ENCODE measurements at places on chromosomes 6 and 20.
A peak's percentile ranks its signal among the peaks of the same experiment; 100 is the strongest.

DNA sequence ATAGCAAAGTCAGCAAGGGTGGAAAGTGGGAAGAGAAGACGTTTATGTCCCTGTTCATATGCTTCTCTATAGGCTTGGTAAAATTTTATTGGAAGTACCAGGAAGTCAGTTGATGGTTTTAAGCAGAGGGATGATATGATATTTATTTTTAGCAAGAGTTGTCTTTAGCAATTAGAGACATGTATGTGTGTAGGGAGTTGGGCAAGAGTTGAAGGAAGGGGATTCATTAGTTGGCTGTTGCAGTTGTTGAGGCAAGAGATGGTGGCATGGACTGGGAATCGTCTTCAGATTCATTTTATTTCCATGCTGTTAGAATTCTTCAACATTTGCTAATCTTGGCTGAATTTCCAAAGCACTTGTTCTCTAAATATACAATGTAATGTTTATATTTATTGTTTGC, 85.6 kb downstream of the QKI start:
- no peak for DNase-seq

DNA sequence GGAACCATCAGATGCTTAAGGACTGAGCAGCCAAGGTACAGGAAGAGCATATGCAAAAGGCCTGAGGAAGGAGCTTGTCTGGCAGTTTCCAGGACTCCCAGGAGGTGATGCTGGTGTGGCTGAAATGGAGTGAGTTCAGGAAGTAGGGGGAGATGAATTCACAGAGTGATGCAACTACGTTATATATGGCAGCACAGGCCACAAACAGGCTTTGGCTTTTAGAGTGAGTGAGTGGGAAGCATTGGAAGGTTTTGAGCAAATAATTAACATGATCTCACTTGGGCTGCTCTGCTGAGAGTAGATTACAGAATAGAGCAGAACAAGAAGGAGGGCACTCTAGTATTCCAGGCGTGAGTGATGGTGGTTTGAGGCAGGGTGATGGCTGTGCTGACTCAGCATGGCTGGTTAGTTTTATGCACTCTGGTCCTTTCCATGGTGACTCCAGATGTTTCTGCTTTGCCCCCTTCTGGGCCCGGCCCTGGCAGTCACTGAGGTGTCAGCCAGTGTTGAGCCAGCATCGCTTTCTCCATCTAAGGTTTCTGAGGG, 6.5 kb downstream of the BTN2A2 start:
- no peak for DNase-seq

- peak; percentile 47 for DNase-seq
These were observed 575 bp upstream of the CNR1 start for GRCh38 chr6:88166493-88167351.

DNA sequence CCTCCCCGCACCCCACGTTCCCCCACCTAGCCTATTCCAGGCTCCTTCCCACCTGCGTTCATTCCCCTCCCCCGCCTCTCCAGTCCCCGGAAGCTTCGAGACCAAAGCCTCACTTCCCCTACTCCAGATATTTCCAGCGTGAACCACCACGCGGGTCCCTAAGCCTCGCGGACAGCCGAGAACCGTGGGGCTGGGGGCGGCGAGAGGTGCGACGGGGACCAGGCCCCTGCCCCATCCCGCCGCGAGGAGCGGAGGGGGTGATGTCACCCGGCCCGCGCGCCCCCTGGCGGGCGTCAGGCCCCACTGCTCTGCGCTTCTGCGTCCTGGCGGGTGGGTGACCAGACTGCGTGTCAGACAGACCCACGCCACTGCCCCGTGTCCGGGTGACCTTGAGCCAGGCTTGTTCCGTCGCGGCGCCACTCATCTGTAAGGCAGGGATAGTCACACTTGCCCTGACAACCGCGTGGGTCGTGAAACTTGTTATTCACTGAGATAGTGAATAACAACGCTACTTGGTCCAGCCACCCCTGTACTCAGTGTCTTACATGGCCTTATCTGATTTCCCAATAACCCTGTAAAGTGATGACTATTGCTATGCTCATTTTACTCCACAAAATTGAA, 9.0 kb upstream of the HSP90AB1 start:
- DNase-seq = peak; percentile 72

GRCh38 chr20:44615876-44616603, 33.7 kb downstream of the PKIG start:
- DNase-seq = no peak

- no peak for DNase-seq
These were observed 112.0 kb downstream of the CDK19 start for GRCh38 chr6:110703010-110703905.

DNA sequence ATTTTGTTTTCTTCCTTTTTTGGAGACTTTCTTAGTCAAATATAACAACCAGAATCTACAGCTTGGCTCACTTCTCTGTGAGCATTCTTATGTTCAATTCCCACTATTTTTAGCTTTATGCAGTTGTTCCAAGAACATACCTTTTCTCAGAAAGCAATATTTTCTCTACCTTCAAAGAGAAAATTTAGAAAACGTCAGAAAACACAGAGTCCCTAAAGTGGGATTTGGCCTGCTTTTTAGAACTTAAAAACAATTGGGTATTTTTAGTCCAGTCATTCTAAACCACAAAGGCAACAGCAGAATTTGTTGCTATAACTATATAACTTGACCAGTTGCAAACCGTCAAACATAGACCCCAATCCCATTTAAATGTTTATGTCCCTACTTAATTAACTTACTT, 133.1 kb downstream of the MOXD1 start:
- DNase-seq = no peak

GRCh38 chr6:81744131-81744530, 8.3 kb downstream of the TENT5A start:
- DNase-seq = no peak

DNA sequence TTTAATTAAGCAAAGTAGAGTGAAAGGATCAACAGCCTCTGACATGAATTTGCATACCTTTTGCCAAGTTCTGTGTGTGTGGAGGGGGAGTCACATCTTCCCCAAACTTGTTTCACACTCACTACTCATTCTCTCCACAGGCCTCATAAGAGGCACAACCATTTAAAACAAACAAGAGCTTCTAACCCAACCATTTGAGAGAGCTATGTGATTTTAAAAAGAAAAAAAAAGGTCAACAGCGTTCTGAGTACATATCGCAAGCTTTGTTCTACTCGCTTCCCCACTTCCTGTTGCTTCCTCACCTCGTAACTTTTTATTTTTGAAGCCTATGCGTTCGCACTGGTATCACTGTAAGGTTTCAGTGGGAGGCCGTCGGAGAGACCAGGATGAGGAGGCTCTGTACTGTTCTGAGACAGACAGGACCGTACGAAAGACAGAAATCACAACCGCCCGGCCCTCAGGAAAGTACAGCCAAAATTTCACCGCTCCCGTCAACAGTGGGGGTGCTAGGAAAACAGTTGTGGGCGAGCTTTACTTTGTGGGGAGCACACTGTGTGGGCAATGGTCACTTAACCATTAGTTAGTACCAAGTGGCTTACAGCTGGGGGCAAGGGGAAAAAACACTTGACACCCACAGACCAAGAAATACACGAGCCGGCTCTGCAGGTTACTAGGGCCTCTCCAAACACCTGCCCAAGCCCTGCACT, 61.3 kb downstream of the TRERF1 start:
- DNase-seq = no peak

GRCh38 chr6:170208651-170209353, 82.1 kb downstream of the DLL1 start:
- peak; percentile 22 for DNase-seq

DNA sequence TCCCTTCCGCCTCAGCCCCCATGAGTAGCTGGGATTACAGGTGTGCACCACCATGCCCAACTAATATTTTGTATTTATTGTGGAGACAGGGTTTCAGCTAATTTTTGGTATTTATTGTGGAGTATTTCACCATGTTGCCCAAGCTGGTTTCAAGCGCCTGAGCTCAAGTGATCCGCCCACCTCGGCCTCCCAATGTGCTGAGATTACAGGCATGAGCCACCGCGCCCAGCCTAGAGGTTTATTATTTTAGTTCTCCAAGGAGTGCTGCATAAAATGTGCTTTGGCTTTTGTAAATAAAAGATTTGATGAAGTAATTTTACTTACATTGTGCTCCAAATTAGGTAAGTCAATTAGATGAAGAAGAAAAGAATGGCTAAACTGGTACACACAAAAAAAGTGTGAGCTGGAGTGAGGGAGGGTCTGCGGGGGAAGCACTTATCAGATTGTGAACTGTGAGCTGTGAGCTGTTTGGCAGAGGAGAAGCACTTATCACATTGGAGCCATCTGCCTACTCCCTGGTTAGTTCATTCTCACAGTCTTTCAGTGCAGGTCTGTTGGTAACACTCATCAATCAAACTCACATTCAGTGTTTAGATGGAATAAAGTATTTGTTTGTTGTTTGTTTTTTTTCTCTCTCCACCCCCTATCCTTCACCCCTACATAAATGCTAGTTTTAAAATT, 398.0 kb downstream of the EPHA7 start:
- no peak for DNase-seq

- no peak for DNase-seq
These were observed 222.3 kb upstream of the SMLR1 start for GRCh38 chr6:130604841-130605399.

DNA sequence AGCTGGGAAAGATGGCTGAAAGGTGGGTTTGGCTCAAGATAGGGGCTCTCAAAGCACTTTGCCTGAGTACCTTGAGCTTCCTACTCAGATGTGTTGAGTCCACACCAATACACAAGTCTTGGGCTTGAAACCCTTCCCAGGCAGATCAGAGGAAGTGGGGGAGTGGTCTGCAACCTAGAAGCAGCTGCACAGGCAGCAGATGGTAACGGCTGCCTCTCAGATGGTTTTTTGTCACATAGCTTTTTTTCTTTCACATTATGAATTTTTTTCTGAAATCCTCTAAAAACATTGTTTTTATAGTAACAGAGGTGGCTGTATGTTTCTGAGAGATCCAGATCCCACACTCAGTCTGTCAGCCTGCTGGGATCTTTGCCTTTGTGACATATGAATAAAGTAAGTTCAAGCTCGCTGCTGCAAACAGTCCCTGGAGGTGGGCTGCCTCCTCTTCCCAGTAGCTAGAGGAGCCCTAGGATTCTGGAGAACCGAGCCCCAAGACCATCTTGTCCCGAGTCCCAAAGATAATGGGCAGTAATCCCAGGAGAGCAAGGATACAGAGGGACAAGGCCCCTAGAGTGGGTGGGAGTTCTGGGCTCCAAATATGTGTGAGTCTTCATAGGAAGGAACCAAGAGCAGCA, 97.1 kb upstream of the TOP1 start:
- DNase-seq = no peak

DNA sequence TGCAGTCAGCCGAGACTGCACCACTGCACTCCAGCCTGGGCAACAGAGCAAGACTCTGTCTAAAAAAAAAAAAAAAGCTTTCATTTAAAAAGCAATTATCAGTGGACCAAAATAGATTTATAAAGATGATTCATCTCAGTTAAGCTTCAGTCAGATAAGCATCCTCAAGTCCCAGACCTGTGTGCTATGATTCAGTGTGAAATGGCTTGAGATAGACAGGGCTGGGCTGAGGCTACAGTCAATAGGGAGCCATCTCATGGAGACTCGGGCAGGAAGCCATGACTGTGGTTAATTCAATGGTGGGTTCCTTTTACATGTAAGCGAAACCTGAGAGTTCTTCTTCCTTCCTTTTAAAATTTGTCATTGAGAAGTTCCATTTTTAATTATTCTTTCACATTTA, 276.0 kb downstream of the TFAP2A start:
- DNase-seq = no peak

DNA sequence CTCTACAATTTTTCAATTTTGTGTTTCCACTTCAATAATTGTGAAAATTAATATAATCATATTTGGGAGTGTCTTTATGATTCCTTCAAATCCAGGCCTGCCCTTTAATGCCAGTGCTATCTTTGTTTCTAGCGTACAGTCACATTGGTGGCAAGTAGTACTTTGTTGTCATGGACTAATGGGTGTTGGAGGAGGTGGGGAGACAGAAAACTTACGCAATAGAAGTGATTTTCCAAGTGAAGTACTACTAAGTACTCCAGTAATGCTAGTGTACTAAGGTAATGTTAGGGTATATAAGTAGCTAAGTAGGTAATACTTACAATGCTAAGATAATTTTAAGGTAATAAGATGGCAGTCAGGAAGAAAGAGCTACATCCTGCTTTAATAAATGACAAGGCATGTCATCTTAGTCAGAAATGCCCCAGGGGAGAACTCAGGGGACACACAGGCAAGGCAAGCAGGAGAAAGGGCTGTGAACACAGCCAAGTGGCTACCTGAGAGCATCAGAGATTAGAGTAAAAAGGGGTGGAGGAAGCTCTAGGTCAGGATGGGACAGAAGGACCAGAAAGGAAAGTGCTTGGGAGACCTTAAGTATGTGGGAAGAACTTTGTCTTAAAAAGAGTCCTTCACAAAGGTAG, 217.2 kb upstream of the PRDM1 start:
- no peak for DNase-seq

- DNase-seq = no peak
These were observed 27.0 kb downstream of the TOX2 start for GRCh38 chr20:43941476-43942200.

GRCh38 chr20:13428684-13429083, 207.6 kb downstream of the ISM1 start:
- no peak for DNase-seq

DNA sequence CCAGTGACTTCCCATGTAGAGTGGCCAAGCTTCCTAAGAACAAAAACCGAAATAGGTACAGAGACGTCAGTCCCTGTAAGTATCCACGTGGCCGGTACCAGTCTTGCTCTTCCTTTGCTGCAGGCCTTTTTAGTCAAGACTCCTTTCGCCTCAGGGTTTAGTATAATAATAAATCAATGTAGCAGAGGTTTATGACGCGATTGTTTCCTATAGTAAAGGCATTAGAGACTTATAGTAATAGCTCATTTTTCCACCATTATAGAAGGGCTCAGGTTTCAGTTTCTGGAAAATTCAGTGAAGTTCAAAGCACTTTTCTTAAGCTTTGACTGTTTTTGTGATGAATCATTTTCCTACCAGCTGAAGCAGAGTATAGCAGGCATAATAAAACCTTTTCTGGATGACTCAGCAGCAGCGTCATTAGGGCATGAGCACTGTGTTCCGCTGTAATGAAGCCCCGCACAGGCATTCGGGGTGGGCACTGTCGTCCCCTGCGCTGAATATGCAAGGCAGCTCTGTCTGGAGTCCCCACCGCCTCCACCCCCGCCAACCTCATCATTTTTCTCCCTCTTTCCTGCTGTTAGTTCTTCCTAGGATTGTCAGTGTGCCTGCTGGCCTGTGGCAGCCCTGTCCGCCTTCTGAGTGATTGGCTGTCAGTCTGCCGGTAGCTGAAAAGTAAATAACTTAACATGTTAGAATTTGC, 51.3 kb downstream of the PTPN1 start:
- DNase-seq = no peak

GRCh38 chr6:54860739-54861138, 14.2 kb downstream of the FAM83B start:
- no peak for DNase-seq

GRCh38 chr6:143333749-143334520, 116.6 kb downstream of the ADAT2 start:
- no peak for DNase-seq

DNA sequence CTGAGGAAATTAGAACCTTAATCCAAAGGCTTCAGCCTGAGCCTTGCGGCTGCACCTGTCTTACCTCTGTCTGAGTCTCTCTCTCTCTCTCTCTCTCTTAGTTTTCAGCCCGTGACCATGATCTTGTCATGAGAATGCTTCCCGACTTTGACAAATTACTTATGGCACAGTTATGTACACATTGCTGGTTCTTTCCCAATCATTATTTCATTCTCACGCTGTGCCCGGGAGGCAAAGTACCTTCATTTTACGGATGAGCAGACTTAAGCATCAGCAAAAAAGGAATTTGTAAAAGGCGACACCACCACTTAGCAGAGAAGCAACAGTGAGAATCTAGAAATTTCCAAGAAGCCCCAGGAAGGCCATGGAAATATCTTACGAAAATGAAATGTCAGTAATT, 54.6 kb downstream of the GMPR start:
- no peak for DNase-seq

- DNase-seq = no peak
These were observed 30.9 kb downstream of the CHRNA4 start for GRCh38 chr20:63330084-63330760.
